ENCODE measurements at places on chromosomes 16 and 17.

DNA sequence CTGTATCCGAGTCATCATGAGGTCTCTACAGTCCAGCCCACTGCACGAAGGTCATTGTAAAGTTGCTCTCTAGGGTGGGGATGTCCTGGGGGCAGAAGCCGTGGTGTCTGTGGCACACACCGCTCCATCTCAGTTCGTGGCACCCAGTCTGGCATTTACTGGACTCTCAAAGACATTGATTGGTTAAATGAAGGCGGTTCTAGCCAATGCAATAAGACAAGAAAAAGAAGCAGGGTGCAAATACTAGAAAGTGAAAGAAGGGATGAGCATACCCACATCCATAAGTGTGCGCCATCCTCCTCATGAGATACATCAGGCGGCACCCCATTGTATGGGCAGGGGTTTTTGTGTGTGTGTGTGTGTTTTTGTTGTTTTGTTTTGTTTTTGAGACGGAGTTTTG lies 10.7 kb upstream of the ATP2A3 start:
- DNase-seq, result no peak

- DNase-seq, result no peak
Measured at GRCh38 chr17:58337210-58337599, 8.6 kb upstream of the TSPOAP1 start.

GRCh38 chr16:10896165-10896564 lies 19.2 kb downstream of the CIITA start:
- DNase-seq, result no peak

DNA sequence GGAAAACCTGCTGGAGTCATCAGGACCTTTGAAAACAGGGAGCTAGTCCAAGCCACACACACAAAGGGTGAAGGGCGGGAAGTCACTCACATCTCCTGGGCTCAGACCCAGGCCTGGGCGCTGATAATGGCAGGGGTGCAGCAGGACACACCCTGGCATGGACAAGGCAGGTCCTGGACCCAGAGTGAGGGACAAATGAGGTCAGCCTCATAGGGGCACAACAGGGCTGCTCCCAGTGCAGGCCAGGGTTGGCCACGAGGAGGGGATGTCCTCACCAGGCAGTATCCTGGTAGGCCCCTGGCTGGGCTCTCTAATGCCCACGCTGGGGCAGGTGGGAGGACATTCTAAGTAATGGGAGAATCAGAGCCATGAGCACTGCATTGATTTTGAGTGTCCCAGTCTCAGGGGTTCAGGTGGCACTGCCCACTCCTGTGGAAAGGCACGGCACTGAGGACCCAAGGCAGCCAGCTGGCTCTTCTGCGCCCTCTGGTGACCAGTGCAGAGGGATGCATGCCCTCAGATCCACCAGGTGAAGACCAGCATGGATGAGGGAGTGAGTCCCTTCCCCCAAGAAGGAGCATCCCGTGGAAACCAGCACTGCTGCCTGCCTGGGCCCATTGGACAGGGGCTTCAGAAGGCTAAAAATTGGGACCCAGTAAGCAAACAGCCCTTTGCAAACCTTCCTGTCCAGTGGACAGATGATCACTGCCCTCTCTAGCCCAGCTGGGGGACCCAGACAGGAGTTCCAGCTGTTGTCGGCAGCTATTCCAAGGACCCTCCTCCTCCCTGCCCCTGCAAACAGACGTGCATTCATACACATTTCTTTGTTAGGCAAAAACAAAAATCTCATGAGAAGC lies 23.4 kb upstream of the SREBF1 start:
- DNase-seq, result peak; percentile 77

DNA sequence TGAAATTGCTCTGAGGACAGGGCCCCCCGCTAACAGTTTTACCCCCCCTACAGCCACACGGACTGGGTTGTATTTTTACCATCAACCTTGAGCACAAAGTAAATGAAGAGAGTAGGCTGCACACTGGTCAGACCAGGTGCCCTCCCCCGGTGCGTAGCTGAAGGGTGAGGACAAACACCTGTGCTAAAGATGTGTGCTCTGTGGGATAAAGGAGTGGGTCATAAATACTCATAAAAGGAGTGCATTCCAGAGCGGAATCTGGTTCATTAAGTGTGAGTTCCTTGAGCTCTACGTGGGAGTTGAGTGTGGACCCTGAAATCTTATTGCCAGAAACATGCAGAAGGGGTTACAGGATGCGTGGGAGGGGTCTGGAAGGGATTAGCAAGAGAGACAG lies 217.0 kb downstream of the CCDC182 start:
- DNase-seq, result peak; percentile 7

All from HT-29 (cell line).